ENCODE measurements at places on chromosomes 5 and 9.

DNA sequence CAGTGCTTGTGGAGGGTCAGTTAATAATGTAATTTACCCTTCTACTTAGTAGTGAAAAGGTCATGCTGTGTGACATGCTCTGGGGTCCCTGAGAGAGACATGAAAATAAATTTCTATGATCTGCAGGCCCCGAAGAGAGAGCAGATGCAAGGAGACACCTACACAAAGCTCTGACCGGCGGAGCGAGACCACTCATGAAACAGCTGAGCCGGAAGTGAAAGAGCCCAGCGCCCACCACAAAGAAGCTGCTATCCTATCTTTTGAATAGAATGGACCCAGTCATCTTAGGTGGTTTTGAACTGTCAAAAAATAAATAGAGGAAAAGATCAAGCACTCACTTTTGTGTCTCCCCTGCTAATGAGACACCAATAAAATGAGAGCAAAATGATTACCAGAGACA, 190.0 kb downstream of the MED10 start:
- DNase-seq = no peak

GRCh38 chr9:95302479-95302878, 15.0 kb downstream of the FANCC start:
- no peak for DNase-seq

GRCh38 chr5:67363180-67363709, 166.6 kb upstream of the CD180 start:
- no peak for DNase-seq

- DNase-seq = peak; percentile 42
Measured at GRCh38 chr9:109010746-109011145, 2.6 kb downstream of the CTNNAL1 start.

DNA sequence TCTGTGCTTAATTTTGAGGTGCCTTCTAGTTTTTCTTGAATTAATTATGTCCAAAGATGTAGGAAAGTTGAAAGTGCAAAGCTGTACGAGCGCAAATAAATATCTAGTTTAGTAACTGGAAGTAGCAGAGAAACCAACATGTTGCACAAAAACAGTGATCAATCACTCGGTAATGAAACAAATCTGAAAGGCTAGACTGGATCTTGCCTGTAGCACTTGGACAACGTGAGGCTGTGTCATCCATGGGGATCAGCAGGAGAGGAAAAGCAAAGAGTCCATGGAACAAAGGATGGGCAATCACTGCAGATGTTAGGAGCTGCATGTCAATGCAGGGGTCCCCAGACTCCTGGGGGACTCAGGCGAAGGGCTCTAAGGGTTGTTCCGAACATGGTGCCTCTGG, 424.2 kb downstream of the IRX1 start:
- no peak for DNase-seq

DNA sequence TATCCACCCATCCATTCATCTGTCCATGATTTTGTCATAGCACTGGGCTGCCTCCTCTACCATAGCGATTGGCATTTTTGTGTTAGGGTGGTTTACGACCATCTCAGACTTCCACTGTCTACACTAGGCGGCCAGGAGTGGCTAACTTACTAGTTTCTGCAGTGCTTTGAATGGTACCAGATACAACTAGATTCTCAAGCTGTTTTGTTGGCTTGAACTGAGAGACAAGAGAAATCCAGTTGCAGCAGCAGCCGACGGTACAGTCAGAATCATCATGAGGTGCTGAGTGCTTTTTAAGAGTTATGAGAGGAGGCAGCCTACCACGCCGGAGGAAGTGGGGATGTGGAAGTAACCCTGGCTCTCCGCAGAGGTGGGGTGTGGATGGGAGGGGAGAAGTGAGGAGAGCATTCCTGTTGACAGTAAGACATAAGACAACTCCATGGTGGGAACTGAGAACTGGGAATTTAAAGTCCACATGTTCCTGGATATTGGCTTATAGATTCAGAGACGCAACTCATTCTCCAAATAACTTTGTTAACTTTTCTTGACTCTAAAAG, 27.9 kb downstream of the COL5A1 start:
- no peak for DNase-seq

DNA sequence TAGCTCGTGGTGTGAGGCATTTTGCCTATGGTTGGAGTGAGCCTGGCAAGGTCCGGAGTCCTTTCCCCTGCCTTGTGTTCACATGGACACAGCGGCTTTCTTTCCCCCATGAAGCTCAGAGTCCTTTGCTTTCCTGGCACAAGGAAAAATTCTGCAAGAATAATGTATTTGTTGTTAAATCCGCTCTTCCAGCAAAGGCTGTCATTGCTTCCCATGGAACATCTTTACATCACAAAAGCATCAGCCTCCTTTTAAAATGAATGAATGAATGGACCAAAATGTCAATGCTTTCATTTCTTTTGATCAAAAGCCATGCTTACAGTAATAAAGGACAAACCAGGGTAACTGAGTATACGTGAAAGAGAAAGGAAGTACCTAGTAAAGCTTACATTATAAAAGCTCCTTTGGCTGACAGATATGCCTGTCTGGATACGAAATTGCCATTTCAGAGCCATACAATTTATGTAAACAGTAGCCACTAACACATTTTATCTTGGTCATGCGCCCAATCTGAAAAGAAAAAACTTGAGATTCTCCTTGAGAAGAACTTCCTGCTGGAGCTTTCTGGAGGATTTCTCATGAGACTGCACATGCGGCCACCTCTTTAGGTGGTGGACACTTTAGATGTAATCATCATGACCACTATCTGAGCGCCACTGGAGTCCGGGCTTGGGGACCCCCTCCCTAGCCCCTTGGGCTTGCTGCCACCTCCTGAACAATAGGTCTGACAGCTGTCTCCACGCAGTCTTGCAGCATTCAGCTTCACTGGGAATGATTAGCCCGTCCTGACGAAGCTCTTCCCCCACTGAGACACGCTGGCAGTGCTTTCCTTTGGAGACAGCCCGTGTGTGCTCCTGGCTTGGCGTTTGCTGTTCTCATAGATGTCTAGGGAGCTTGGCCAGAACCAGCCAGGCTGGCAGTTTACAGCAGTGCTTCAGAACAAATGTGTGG, 355.9 kb downstream of the ADAMTS6 start:
- no peak for DNase-seq

- no peak for DNase-seq
Measured at GRCh38 chr5:180555168-180555921, 36.0 kb downstream of the SCGB3A1 start.

DNA sequence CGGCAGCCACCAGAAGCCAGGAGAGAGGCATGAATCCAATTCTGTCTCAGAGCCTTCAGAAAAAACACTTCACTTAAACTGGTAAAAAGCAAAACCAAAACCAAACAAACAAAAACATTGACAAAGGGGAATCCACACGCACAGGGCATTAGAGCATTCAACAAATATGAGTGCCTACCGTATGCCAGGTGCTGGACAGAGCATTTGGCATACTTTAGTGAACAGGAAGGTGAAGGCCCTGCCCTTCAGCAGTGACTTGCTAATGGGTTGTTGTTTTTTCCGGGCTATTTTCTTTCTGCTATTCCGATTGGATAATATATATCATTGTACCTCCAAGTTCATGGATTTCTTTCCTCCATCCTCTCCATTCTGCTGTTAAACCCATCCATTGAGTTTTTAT, 71.7 kb upstream of the RUFY1 start:
- no peak for DNase-seq

- DNase-seq = no peak
Measured at GRCh38 chr9:125757834-125758233, 10.7 kb downstream of the PBX3 start.

DNA sequence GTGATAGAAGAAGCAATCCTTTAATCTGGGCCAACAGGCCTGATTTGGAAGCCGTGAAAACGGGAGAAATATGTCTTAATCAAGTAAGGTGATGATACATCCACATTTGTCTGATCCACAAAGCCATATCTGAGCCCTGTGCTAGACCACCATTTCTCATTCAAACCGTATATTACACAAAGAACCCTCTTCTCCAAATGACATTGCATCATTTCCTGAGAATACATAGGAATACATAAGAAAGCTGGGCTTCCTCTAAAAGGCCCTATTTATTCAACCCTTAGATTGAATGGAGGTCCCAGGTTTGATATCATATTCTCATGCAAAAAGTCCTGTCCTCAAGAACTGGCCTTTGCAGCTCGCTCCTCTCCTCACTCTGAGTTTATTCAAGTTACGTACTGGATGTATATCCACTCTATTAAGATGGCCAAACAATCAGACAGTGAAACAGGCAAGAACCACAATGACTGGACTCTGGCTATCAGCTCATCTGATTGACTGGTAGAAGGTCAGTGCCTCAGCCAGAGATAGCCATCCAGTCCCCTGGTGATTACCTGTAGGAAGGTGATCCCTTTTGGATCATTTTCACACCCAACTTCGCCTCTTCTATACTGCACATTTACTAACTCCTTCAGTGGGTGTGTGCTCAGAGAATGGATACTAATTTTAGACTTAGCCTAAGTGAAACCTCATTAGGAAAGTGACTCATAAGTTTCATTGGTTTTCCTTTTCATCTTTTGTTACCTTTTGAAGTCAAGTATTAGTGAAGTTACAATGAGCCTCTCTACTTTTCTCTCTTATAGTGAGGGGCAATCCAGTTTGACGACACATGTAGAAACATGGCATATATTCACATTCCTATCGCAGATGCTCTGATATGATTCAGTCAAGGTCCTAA, 167.6 kb upstream of the WWC1 start:
- DNase-seq = no peak

GRCh38 chr9:69502671-69503301, 169.4 kb downstream of the APBA1 start:
- DNase-seq = no peak

DNA sequence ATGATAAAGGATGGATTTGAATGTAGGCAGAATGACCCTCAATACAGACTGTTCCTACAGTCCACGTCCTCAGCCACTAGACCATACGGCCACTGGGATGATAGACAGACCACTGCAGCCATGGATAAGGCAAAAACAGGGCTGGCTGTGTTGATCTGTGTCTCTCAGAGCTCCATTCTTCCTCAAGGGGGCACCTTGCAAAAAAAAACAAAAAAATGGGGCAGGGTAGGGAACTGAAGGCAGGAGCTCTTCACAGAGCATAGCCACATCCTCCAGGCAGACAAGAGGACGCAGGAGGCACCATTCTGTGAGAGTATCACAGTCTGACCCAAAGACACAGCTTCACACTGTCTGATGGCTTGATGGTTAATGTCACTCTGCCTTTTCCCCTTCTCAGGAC, 61.2 kb upstream of the GABRP start:
- DNase-seq = no peak

DNA sequence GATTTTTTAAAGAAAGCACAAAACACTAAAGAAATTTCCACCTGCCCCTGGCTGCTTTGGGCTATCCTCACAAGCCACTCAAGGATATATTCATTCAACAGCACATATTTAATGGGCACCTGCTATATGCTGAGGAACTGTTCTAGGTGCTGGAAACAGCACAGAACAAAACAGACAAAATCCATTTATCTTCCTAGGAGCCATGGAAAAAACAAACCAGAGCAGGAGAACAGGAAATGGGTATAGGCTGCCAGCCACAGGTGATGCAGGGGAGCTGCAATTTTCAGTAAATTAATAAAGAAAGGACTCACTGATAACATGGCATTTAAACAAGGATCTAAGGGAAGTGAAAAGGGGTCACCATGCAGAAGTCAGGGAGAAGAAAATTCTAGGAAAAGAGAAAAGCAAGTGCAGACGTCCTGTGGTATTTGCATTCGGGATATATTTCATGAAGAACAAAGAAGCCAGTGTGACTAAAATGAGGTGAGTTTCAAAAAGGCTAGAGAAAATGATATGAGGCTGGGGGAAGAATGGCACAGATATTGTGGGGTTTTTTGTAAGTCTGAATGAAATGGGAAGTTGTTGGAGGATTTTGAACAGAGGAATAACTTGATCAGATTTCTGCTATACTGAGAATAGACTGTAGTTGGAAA, 152.2 kb downstream of the ADAMTSL1 start:
- DNase-seq = no peak

DNA sequence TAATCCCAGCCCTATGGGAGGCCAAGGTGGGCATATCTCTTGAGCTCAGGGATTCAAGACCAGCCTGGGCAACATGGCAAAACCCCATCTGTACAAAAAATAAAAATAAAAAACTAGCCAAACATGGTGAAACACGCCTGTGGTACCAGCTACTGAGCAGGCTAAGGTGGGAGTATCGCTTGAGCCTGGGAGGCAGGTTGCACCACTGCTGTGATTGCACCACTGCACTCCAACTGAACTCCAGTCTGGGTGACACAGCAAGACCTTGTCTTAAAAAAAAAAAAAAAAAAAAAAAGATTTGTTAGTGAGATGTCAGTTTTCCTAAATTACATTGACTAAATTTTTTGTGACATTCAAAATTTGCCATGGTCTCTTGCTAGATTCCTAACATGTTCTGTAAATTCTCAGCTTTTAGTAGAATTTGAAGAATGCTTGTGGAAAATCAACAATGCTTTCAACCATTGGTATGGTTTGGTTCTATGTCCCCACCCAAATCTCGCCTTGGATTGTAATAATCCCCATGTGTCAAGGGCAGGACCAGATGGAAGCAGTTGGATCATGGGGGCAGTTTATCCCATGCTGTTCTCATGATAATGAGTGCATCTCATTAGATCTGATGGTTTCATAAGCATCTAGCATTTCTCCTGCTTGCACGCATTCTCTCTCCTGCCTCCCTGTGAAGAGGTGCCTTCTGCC, 236.1 kb downstream of the ARRDC3 start:
- DNase-seq = no peak

DNA sequence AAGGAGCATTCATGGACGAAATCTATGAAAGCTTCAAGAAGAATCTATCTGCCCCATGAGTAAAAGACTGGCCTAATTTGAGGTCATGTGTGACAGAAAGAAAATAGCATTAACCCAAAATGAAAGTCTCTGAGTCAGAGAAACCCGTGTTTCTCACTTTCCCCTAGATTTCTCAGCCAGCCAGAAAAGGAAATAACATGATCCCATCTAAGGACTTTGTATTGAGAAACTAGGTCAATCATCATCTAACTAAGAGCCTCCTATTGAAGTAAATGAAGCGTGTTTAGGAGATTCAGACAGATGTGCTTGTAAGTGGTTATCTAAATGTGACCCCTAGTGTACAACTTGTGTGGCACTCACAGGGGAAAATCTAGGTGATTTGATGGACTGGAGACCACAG, 77.3 kb upstream of the ZNF366 start:
- DNase-seq = no peak

GRCh38 chr5:5203451-5203850, 63.3 kb downstream of the ADAMTS16 start:
- DNase-seq = no peak
